ENCODE measurements at places on chromosomes 13 and 19.

DNA sequence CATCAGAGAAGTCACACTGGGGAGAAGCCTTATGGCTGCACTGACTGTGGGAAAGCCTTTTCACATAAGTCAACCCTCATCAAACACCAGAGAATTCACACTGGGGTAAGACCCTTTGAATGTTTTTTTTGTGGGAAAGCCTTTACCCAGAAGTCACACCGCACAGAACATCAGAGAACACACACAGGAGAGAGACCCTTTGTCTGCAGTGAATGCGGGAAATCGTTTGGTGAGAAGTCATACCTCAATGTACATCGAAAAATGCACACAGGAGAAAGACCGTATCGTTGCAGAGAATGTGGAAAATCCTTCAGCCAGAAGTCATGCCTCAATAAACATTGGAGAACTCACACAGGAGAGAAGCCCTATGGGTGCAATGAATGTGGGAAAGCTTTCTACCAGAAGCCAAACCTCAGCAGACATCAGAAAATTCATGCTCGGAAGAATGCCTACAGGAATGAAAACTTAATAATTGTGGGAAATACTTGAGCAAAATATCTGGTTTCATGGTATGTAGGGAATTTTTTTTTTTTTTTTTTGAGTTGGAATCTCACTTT is 30.7 kb downstream of the ZNF793 start:
- no peak for DNase-seq

DNA sequence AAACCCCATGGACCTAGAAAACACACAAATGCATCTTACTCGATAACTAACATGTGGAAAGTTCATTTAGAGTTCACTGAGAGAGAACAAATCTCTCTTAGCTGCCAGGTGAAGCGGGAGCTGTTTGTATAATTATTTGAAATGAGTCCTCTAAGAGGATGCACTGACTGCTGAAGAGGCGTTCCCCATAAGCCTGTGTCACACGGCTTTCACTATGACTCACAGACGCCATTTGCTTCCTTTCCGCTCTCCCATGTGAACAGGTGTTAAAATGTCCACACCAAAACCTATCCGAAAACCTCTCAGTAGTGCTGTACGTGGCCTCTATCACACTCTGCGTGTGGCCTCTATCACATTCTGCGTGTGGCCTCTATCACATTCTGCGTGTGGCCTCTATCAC is 101.8 kb downstream of the SOX1 start:
- DNase-seq: no peak

- DNase-seq: no peak
These were observed 18.9 kb upstream of the SLC35E1 start for GRCh38 chr19:16590876-16591802.

DNA sequence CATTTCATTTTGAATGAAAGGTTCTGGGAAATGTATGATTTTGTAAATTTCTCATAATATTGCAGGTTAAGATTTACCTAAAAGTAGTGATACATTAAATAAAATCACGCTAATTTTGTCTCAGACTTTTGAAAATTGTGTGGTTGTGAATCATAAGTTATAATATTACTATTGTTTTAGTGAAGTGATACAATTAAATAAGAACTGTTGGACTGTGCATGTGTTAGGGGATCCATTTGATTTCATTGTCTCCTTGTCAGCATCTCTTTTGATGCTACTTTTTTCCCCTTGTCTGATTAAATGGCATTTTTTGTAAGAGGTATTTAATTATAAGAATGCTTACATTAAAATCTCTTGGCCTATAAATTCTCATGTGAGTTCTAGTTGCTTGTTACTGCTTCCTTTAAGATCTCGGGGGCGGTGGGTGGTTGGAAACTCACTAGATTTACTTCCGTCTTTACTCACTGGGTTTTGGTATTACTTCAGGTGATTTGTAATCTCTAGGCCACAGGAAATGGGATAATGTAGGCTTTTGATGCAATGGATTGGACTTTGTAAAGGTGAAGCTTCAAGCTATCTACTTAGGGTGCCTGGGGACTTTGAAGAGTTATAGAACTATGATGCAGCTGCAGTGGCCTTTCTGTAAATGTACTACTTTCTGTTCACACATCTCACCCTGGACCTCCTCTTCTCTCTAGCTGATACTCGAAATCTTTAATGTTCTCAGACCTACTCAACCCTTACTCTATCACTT is 66.5 kb downstream of the PAN3 start:
- DNase-seq: no peak

DNA sequence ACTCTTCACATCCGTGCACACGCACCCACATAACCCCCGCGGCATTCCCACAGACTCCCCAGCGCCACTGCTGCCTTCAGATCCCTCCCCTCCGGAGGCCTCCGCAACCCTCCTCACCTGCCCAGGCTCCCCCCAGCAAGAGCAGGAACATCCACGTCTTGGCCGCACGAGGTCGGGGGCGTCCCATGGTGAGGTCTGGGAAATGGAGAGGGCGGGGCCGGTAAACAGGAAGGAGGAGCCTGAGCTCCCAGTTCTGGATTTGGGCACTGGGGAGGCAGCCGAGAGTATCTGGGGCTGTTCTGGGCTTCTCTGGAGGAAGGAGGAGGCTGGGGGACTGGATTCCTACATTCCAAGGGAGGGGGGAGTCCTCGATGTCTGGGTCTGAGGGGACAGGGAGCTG is 423 bp downstream of the KLK8 start:
- no peak for DNase-seq

- DNase-seq: no peak
These were observed 6.7 kb downstream of the ZBTB32 start for GRCh38 chr19:35710784-35711723.

DNA sequence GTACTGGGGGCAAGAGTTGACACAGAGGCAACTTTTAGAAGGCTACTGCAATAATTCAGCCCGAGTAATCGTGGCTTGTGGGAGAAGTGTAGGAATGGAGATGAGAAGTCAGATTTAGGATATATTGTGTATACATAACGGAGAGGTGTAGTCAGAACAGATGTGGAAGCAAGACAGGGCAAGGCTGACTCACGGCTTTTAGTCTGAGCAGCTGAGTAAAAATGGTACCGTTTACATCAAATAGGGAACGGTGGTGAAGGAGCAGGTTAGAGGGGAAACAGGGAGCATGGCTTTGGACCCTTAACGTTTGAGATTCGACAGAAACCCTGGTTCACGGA is 796 bp upstream of the LSM14A start:
- peak; percentile 86 for DNase-seq

DNA sequence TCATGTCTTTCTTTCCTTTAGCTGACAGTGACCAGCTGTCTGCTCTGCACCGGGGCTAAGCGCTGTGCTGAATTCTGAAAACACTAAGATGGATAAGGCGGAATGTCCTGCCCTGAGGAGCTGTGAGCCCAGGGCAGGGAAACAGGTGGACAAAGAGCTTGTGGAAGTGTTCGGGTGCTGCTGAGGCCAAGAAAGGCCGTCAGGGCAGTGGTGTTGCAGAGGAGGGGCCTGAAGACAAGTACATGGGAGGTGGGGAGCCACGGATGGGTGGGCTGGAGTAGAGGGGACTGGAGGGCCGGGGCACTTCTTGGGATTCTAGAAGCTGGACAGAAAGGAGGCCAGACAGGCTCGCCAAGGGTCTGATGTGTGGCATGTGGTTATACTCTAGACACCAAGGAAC is 66.2 kb upstream of the GPR183 start:
- no peak for DNase-seq

DNA sequence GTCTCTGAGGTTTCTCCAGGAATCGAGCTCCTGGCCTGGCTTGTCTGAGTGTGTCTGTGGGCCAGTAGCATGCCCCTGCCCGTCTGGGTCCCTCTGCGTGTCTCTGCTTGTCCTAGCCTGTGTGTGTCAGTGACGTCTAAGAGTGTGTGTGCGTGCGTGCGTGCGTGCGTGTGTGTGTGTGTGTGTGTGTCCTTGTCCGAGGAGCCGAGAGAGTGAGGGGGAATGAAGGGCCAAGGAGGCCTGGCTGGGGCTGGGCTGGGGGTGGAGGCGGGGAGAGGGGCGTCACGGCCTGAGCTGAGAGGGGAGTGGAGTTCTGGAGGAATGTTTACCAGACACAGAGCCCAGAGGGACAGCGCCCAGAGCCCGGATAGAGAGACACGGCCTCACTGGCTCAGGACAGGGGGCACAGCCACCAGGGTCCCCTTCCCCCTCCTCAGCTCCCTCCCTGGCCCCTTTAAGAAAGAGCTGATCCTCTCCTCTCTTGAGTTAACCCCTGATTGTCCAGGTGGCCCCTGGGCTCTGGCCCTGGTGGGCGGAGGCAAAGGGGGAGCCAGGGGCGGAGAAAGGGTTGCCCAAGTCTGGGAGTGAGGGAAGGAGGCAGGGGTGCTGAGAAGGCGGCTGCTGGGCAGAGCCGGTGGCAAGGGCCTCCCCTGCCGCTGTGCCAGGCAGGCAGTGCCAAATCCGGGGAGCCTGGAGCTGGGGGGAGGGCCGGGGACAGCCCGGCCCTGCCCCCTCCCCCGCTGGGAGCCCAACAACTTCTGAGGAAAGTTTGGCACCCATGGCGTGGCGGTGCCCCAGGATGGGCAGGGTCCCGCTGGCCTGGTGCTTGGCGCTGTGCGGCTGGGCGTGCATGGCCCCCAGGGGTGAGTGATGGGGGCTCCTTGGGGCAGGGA is at the start of gene AXL:
TSS of gene AXL (plus strand) at position 609 of the 893 bp plus-strand sequence. CDS start at position 779, 170 bp downstream.
- peak; percentile 83 for DNase-seq

- no peak for DNase-seq
These were observed 39.3 kb downstream of the DNAJC3 start for GRCh38 chr13:95716231-95716630.

GRCh38 chr19:1811472-1811894 is 593 bp downstream of the ATP8B3 start:
- DNase-seq: peak; percentile 74

DNA sequence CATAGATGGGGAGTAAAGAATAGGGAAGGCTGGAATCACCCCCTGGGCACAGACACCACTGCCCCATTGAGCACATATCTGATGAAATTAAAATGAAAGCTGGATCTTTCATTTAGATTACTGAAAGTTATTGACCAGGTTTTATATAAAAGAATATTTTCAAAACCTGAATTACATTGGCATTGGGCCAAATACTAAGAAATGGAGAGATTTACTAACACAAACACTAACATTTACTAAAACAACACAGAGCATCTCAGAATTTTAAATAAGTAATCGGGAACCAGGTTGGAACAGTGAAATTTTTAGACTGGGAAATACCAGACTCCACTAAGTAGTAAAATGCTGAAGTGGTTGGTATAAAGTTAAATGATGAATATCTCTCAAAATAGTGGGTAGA is 88.9 kb downstream of the HS6ST3 start:
- no peak for DNase-seq

GRCh38 chr13:95258619-95259194 is 42.5 kb downstream of the ABCC4 start:
- no peak for DNase-seq

- DNase-seq: no peak
These were observed 7.4 kb downstream of the PTH2 start for GRCh38 chr19:49415810-49416200.

DNA sequence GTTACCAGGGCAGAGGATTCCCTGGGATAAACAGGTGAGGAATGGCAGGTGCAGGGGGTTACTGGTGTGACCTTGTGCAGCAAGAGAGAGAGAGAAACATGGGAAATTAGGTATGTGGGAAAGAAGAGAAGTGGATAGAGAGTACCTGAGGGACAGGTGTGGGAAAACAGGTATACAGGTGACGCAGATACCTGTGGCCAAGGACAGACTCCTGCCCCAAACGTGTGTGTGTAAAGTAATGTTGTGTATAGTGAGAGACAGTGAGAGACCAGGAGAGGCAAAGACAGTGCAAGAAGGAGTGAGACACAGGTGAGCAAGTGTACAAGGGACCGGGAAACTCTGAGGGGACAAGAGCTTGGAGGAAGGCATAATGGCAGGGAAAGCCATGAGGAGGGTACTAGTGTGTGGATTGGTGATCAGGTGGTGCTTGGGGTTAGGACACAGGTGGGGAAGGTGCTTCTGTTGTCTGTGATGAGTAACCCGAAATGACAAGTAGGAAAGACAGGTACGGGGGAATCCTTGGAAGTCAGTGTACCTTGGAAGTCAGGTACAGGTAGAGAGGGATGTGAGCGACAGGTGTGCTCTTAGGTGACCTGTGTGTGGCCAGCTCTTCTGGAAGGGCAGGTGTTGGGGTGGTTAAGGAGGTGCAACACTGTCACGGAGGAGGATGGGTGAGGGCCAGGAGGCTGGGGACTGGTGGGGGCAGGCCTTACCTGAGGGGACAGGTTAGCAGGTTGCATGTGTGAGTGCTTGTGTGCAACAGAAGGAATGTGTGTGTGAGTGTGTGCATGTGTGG is 2.8 kb downstream of the ERFL start:
- no peak for DNase-seq

DNA sequence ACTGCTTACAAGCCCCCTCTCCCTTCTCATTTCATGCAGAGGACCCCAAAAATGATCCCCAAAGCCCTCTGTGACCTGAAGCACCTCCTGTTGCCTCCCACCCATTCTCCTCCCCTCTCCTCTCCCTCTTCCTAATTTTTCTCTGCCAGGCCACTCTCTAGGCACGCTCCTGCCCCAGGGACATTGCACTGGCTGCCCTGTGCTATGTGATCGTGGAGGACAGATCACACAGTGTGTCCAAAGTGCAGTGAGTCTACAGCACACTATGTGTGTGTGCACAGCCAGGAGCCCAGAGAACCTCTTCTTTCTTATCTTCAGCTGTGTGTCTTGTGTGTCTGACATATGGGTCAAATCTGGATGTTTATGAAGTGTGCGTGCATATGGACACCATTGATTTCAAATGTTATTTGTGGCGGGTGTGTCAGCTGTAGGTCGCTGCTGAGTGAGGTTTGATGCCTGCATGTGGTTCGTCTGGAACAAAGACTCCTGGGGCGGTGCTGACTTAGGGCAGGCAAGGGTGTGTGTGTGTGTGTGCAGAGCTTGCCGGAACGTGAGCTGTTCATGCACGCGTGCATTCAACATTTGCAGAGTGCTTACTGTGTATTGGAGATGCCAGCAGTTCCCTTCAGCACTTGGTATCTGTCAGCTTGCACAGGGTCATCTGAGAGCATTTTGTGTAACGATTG is 2.1 kb upstream of the KLHL26 start:
- DNase-seq: peak; percentile 6

GRCh38 chr13:108323031-108323430 is 53.5 kb downstream of the TNFSF13B start:
- DNase-seq: no peak

DNA sequence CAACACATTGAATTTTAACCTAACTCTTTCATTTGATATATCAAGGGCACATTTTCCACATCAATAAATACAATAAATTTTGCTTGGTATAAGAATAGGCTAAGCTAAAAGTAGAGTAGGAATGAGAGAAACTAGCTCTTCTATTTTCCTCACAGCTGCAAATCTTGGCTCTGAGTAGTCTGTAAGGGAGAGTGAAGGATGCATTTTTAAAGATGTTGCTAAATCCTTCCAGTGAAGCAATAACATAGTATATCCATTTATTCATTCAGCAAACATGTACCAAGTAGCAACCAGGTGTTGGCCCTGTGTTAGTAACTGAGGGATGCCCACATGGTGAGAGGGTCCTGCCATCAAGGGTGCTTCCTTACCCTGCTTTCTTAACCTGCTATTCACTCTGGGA is 799.9 kb downstream of the PCDH9 start:
- no peak for DNase-seq

GRCh38 chr19:55552206-55552605 is 6.9 kb upstream of the SBK3 start:
- no peak for DNase-seq

- DNase-seq: peak; percentile 36
These were observed 124.4 kb upstream of the SPATA13 start for GRCh38 chr13:24036115-24036514.

GRCh38 chr19:11570039-11570462 is 7.4 kb downstream of the ACP5 start:
- DNase-seq: no peak

Measured in fibroblast of skin of right biceps (primary cell).